ENCODE measurements at places on chromosomes 1 and 21.

GRCh38 chr21:41506611-41507520, 1.1 kb downstream of the TMPRSS2 start:
- no peak for DNase-seq

DNA sequence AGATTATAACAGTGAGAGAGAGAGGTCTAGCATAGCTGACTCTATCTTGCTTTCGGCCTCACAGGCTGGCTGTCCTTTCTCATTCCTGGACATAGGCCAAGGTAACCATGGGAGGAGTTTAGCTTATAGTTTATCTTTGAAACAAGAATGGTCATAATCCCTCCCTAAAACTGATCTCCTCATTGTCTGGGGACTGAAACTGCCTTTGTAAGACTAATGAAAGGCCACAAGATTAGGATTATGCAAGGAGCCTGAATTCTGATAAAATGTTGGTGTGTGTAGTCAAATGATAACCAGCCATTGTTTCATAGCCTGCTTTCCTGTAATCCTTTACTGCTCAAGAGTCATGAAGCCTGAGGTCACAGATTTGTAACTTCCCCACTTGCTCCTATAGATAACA, 131.9 kb upstream of the LYPLAL1 start:
- DNase-seq: no peak

DNA sequence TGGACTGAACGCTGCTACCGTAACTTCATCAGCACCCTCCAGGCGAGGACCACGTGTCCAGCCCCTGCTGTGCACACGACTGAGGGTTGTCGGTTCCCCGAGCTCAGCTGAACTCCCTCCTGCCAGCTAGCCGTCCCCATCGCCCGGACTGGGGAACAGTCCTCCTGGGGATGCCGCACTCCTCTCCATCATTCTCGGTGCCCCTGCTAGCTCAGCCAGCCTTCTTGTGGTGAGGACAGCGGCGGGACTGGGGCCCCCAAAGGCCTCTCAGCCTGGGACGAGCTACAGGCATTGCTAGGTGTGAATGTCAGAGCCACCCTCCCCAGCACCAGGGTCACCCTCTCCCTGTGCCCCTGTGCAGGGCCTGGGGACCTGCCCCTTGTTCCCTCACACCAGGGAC, 8.8 kb upstream of the TTC34 start:
- no peak for DNase-seq

DNA sequence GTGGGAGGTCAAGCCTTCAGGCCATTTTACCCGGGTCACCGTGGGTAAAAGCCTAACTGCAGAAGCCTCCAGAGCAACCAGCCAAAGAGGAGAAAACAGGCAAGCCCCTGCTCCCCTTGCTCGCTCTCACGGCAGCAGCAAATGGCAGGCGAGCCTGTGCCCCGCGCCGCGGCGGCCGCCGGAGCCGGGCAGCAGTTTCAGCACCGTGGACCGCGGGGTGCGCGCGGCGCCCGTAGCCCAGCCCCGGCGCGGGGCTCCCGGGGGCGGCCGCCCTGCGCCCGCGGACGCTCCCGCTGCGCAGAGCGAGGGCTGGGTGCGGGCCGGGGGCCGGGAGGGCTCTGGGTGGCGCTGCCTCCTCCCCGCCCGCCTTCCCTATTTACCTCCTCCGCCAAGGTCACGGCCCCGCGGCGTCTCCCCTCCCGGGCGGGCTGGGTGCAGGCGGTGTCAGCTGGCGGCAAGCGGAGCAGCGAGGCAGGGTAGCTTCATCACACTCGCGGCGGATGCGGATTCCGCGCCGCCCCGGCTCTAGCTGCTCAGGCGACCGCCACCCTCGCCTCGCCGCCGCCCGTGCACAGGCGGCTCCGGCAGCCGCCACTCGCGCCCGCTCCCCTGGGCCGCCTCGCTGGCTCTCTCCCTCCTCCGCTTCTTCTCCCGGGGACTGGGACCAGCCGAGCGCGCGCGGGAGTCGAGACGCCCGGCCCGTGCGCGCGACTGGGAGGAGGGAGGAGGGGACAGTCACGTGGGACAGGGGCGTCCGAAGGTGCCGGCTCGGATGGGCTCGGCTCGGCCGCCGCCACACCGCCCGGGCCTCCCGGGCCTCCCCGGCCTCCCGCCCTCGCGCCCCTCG, at the start of gene RGS7:
RGS7 (minus strand) TSS at position 687 of the 847 bp plus-strand sequence.
- DNase-seq: peak; percentile 27

GRCh38 chr1:110982320-110982719, 18.6 kb upstream of the LRIF1 start:
- DNase-seq: no peak

- DNase-seq: no peak
Observed at GRCh38 chr1:54794451-54795355, 6.4 kb downstream of the TTC22 start.

- DNase-seq: no peak
Observed at GRCh38 chr21:46650476-46651098, 15.1 kb downstream of the PRMT2 start.

- no peak for DNase-seq
Observed at GRCh38 chr1:11676386-11677103, 4.4 kb downstream of the MAD2L2 start.

- no peak for DNase-seq
Observed at GRCh38 chr21:29390778-29391177, 92.1 kb downstream of the BACH1 start.

DNA sequence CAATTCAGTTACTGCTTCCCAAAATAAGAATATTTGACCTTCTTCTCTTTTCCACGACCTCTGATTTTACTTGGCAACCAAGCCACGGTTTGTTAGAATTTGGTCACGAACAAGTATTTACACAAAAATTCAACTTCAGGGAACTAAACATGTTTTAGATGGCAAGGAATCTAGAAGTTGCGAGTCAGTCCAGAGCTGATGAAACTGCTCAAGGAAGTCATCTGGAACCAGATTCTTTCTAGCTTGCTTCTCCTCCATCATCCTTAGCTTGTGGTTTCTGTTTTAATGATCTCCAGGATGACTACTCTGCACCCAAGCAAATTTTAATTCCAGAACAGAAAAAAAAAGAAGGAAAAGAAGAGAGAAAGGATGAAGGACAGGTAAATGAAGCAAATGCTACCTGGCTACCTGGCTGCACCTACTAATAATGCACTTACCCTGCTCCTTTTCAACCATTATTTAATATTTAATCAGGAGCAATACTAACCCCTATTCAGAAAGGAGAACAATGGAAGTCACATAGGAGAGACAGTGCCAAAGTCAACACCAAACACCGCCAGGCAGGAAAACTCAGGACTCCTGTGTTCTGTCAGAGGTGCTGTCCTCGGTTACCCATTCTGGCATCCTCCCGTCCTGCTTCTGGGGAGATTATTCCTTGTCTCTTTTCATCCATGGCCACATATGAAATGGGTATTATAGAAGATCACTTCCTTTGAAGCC, 54.2 kb upstream of the RGS7 start:
- no peak for DNase-seq

DNA sequence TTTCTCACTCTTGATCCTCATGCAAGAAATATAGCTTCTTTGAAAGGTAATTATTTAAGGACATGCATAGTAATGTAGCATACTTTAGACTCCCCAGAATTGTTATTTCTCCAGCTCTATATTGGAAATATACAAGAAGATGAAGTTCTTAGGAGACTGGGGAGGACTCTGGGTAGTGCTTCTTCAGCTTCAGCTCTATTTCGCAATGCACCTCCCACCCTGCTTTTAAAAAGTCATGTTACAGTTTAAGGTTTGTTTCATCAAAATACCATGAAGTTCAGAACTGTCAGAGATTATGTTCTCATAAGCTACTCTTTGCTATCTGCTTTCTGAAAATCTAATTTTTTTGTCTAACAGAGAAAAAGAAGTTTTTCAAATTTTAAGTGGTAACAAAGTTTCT, 586.2 kb upstream of the ADGRL4 start:
- DNase-seq: no peak

DNA sequence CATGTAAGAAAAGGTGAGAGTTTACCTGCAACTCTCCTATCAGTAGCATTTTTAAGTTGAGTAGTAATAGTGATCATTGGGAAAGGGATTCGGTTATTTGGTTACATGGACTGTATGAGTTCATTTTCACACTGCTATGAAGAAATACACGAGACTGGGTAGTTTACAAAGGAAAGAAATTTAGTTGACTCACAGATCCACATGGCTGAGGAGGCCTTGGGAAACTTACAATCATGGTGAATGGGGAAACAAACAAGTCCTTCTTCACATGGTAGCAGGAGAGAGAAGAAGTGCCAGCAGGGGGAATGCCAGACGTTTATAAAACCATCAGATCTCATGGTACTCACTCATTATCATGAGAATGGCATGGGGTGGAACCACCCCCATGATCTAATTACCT, 59.3 kb upstream of the FBXO28 start:
- no peak for DNase-seq
